CD4-positive, alpha-beta T cell treated with Interferon gamma for 1 hour (primary cell): ENCODE measurements at places on chromosomes 11 and 22.

- DNase-seq: no peak
Measured at GRCh38 chr22:36510384-36510783, 3.5 kb upstream of the FOXRED2 start.

- DNase-seq: no peak
Measured at GRCh38 chr11:35377262-35377661, 42.1 kb downstream of the SLC1A2 start.

DNA sequence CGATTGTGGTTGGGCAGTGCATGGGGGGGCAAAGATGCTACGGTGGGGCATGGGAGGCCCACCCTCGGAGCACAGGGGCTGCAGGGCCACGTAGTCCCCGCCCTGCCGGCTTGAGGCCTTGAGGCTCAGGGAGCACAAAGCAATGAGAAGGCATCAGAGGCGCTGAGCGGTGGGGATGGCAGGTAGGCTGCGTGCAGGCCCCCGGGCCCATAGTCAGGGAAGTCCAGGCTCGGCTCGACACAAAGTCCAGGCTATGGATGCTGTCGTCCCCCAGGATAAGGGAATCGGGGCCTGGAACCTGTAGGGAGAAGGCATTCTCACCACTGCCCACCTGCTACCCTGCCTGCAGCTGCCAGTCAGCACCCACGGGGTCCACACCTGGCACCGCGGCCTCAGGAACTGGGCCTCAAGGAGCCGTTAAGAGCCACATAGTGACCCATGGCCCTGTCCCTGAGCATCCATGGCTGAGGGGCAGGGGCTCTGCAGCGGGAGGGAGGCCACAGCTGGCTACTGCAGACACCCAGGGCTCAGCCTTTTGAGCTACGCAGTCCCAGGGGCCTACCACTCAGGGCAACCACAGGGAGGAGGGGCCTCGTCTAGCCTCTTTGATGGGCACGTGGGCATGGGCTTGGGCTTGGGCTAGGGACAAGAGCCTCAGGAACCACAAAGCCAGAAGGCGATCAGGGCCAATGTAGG lies 179.7 kb downstream of the IGLL1 start:
- no peak for DNase-seq

GRCh38 chr11:101482556-101483124 lies 101.2 kb downstream of the TRPC6 start:
- no peak for DNase-seq

DNA sequence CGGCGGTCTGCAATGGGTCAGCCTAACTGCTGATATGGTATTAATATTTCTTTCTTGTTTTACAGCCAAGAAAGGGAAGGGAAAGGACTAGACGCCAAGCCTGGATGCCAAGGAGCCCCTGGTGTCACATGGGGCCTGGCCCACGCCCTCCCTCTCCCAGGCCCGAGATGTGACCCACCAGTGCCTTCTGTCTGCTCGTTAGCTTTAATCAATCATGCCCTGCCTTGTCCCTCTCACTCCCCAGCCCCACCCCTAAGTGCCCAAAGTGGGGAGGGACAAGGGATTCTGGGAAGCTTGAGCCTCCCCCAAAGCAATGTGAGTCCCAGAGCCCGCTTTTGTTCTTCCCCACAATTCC lies 1.9 kb downstream of the MDK start:
- no peak for DNase-seq

DNA sequence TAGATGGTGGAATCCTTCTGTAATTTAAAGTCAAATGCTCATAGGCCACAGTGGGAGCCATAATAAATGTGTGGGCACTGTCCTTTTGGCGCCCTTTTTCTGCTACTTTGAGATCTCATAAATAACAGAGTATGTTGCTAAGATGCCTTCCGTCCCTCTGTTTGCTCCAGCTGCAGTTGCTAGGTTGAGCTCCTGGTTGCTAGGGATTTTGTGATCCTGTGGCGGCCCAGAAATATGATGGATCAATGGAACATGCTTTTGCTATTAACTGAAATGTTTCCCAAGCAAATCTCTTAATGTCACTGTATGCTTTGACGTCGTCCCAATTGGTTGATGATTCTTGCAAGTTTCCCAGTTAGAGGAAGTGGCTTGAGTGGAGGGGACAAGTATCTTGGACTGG lies 53.5 kb downstream of the MYO18B start:
- DNase-seq: no peak

DNA sequence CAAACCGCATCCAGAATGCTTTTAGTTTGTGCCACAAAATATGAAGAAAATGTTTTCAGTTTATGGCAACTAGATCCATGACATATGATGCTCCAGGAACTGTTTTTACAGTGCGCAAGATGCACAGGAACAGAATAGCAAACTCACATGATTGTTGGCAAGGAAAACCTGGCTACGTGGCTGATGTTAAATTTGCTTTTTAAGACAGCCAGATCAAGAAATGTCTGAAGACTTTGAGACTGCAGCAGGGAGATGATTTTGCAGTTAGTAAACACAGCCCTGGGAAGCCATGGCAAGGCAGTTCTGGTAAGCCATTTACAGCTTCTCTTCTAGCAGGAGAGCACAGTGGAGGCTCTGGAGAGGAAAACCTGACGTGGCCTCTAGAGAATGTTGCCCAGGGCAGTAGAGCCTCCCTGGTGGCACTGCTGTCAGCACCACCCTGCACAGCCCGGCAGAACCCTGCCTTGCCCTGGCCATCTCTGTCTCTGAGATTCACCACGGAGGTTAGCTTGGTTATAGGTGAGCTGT lies 69.8 kb upstream of the TNRC6B start:
- DNase-seq: no peak

- DNase-seq: no peak
Measured at GRCh38 chr22:47020166-47020565, 257.7 kb downstream of the TBC1D22A start.

DNA sequence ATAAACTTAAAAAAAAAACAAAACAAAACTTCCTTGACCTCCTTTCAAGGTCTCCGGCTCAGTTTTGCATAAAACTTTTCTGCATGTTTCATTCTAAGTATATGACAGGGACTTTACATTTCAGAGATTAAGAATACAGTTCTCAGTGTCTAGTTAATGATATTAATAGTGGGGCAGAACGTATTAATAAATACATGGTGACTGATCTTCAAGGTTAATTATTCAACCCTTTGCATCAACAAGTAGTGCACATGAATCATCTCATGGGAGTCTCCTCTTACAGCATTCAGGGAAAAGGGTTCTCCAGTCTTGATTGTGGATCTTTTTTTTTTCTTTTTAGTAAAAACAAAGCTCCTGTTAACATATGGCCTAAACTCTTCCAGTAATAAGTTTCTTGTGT lies 146.8 kb downstream of the KIRREL3 start:
- no peak for DNase-seq

- DNase-seq: no peak
Measured at GRCh38 chr22:39234472-39234787, 10.4 kb downstream of the PDGFB start.

GRCh38 chr11:64859542-64860414 lies 15.3 kb upstream of the CDC42BPG start:
- DNase-seq: peak; percentile 55

- DNase-seq: no peak
Measured at GRCh38 chr11:68843052-68843561, 1.4 kb upstream of the CPT1A start.

GRCh38 chr11:27532652-27533325 lies 26.2 kb upstream of the LIN7C start:
- DNase-seq: no peak

GRCh38 chr22:23514322-23515038 lies 65.6 kb downstream of the IGLL1 start:
- no peak for DNase-seq

DNA sequence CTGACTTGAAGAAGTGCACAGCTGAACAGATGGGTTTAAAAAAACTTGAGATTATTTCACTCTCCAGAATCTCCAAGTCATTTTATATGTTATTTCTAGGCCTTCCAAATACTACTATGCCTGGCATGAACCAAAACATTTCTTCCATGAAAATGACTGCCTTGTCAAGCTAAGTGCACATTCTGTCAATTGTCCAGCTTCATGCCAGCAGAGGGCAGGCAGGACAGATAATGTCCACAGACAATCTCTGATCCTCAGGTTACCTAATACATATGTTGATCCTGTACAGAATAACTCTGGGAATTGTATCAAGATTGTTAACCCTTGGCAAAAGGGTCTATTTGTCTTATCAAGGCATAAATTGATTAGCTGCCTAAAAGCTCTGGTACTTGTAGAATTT lies 229.5 kb downstream of the AASDHPPT start:
- no peak for DNase-seq

- peak; percentile 77 for DNase-seq
Measured at GRCh38 chr11:67356864-67357561, 3.7 kb upstream of the POLD4 start.

- DNase-seq: no peak
Measured at GRCh38 chr11:129295746-129296145, 79.9 kb upstream of the BARX2 start.

DNA sequence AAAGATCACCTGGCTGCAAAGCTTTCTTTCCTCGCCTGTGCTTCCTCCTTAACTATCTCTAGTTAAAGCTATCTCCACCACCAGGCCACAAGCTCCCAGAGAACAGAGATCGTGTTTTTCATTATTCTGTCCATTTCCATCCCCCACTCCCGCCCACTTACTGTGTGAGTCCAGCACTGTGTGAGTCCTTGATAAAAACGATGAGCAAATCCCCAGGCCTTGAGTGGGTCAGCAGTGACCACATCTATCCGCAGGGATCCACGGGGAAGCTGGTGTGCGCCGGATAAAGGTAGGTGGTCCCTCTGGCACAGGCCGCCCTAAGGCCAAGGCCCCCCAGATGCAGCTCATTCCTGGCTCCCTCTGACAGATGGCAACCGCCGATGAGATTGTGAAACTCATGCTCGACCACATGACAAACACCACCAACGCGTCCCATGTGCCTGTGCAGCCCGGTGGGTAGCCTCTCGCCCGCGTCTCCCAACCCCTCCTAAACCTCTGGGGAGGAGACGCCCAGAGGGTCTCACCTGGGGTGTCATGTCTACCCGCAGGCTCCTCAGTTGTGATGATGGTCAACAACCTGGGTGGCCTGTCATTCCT lies 9.3 kb downstream of the TKFC start:
- no peak for DNase-seq

GRCh38 chr11:126337474-126338241 lies 17.8 kb upstream of the ST3GAL4 start:
- DNase-seq: no peak

DNA sequence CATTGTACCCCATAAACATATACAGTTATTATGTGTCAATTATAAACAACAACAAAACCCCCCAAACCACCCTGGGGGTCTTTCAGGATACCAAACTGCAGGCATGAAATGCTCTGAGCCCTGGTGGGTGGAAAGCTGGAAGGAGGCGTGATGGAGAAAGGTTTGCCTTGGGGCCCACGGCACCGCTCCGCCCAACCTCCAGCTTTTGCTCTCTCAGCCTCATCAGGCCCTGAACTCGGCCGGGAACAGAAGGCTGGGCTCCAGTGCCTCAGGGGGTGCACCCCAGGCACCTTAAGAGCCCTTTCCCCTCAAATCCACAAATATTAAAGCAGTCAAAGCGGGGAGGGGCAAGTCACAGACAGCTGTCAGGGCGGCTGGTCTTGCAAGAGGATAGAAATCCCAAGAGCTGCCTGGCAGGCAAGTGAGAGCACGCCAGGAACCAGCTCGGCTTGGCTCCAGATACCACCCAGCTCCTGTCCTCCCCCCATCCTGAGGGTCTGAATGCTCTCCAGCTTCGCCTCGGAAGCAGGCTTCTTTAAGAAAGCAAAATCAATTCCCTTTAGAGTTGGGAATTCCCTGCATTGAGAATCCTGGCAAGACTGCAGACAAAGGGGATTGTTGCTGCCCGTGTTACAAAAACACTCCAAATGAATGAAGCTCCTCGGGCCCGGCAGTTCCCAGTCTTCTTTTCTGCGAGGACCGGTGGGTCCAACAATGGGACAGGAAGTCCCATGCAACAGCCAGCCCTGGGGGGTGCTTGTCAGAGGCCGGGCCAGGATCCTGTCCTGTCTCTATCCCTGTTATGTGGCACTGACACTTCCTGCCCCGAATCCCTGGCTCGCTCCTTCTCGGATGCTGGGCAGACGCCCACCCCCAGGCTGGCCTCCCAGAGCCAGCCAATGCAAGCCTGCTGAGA lies 80.8 kb downstream of the NAT10 start:
- no peak for DNase-seq

GRCh38 chr11:110425751-110426545 lies 3.8 kb upstream of the FDX1 start:
- DNase-seq: no peak

DNA sequence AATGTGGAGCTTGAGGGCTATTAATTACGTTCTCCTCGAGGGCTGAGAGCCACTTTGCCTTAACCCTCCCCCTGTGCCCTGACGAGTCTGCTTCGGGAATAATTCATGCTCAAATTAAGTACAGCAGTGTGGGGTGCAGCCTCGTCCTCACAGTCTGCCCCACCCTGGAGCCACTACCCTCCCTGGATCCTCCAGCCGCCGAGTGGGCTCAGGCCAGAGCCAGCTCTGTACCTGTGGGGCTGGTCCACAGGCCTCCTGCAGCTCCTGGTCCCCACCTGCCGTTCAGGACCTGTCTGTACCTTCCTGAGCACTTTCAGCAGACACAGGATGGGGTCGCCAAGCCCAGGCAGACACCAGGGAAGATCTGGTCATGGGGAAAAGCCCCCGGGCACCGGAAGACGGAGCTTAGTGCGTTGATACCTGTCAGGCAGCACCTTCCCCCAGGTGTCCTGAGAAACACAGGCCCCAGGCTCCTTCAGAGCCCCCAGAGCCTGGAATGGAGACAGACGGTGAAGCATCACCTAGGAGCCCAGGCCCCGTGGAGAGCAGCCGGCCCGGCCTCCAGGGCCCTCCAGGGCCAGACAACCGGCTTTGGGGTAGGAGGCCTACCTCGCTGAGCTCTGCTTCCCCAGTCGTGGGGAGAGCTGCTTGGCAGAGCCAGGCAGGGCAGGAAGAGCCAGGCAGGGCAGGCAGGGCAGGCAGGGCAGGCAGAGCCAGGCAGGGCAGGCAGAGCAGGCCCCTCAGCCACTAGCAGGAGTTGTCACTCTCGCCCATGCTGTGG lies 9.7 kb downstream of the TSPAN32 start:
- DNase-seq: no peak

DNA sequence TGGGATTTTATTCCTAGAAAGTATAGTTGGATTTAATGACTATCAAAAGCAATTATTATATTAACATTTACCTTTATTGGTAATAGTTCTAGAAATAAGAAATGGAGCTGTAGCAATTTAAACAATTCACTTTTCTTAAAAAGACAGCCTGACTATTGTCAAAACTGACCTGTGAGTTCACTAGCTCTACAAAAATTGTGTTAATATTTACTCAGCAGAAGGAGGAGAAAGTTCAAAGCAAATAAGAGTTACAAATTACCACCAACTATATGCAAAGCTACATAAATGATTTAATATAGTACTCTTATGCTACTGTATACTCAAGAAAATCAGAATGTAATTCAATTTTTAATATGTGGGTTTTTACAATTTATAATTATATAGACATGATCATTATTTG lies 310.0 kb downstream of the DCDC1 start:
- DNase-seq: no peak

DNA sequence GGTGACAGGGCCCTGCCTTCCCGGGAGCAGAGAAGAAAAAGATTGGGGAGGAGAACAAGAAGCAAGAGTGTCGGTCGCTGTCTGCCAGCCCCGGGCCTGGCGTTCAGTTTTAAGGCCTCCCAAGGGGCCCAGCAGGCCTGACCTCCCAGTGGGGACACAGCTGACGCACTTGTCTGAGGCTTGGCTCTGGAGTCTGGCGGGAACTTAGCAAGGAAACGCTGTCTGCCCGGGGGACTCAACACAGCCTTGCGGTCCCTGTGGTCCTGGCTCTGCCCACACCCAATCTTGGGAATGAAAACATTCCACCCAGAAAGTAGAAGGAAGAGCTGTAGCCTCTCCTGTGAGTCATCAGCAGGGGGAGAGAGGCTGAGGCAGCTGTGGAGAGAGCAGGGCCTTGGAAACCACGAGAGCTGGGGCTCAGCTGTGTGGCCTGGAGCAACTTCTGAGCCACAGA lies 54.4 kb downstream of the TRAF6 start:
- DNase-seq: no peak

- no peak for DNase-seq
Measured at GRCh38 chr11:16395601-16396000, 39.3 kb upstream of the SOX6 start.
